ENCODE measurements at places on chromosomes 12 and 14.

GRCh38 chr12:7207866-7208625 is 18.6 kb downstream of the PEX5 start:
- DNase-seq = no peak

GRCh38 chr14:92516344-92516965 is 2.9 kb downstream of the RIN3 start:
- DNase-seq = no peak

GRCh38 chr14:65772921-65773574 is 360.5 kb downstream of the FUT8 start:
- no peak for DNase-seq

DNA sequence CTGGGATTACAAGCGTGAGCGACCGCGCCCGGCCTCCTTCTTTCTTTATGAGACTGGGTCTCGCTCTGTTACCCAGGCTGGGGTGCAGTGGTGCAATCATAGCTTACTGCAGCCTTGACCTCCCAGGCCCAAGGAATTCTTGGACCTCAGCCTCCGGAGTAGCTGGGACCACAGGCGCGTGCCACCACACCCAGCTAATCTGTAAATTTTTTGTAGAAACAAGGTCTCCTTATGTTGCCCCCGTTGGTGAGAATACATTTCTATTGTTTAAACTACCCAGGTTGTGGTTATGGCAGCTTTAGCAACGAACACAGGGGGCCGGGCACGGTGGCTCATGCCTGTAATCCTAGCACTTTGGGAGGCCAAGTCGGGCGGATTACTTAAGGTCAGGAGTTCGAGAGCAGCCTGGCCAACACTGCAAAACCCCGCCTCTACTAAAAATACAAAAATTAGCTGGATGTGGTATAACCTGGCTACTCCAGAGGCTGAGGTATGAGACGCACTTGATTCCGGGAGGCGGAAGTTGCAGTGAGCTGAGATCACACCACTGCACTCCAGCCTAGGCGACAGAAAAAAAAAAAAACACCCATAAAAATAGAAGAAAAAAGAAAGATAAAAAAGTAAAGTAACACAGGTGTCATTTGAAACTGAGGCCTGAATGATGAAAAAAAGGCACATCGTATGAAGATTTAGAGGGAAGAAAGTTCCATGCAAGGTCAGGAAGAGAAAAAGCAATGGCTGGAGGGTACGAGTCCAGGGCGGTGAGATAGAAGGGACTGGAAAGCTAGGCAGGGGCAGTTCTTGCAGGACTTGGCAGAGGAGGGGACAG is 977 bp upstream of the TMEM120B start:
- no peak for DNase-seq

DNA sequence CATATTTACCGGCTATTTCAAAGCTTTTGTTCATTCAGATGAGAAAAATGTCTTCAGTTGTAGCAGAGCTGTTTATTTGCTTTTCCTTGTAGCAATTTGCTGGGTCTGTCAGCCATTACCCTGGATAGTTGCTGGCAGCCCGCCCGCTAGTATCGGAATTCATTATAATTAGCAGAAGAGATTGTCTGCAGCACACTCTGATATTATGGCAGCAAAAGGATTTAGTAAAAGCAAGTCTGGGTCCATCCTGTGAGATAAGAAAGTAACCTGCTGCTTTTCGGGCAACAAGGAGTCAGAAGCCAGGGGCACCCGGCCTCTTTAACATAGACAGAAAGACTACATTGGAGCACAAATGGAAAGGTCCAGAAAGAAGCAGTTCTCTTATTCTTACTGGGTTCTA is 6.1 kb upstream of the SLC35E3 start:
- no peak for DNase-seq

- peak; percentile 34 for DNase-seq
These were observed 651 bp downstream of the PFKM start for GRCh38 chr12:48119834-48120195.

DNA sequence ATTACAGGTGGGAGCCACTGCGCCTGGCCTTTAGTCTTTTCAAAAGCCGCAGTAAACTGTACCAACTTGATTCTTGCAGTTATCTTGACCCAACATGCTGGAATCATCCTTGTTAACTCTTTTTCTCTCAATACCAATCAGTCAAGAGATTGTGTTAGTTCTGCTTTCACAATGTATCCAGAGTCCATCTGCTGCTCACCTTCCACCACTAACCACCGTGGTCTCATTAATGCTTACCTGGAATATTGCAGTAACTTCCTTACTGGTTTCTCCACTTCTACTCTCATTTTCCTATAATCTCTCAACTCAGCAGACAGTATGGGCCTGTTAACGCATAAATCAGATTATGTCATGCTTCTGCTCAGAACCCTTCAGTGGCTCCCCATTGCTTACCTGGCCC is 62.2 kb downstream of the VEZT start:
- DNase-seq = no peak

- DNase-seq = no peak
These were observed 11.2 kb downstream of the LLPH start for GRCh38 chr12:66119229-66119869.

GRCh38 chr12:5901416-5901815 is 43.6 kb downstream of the ANO2 start:
- DNase-seq = no peak

DNA sequence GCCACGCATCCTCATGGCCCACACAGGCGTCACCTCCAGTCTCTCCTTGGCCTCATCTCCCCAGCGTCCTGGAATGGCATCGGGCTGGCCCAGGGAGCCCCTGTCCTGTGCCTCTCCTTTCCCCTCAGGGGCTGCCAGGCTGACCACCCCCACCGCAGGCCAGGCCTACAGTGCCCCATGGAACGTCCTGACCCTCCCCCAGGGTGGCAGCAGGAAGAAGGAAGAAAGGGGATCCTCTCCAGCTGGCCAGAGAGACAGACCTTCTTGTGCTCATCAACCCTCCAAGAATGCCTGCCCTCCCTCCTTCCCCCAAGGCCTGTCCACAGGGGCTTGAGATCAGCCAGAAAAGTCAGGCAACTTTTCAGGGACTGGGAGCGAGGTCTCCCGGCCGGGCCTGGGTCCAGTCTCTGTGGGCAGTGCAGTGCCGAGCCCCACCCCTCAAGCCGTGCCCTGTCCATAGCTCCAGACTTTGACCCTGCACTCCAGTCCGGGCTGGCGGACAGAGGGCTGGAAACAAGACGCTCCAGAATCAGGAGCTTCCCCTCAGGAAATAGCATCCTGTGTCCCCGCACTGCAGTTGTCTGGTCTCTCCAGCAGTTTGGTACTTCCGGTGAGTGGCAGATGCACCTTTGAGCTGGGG is at the start of gene DAO:
DAO (plus strand) TSS at position 478 of the 640 bp plus-strand sequence. CDS start 4,915 bp downstream, outside the sequence.
- DNase-seq = no peak

DNA sequence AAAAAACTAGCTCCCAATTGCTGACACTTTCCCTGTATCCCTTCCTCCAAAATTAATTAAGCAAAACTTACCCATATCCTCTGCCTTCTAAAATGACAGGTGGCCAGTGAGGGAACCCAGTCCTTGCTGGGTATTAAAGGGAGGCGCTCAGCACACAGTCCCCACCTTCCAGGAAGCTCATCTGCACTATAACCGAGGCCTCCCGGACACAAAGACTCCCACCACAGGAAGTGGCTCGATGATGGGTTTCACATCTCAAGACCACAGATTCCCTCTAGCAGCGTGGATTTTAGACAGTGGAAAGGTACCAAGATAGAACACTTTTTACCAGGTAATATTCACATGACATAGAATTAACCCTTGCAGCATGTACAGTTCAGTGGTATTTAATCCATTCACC is 126.8 kb upstream of the NCOR2 start:
- DNase-seq = no peak

DNA sequence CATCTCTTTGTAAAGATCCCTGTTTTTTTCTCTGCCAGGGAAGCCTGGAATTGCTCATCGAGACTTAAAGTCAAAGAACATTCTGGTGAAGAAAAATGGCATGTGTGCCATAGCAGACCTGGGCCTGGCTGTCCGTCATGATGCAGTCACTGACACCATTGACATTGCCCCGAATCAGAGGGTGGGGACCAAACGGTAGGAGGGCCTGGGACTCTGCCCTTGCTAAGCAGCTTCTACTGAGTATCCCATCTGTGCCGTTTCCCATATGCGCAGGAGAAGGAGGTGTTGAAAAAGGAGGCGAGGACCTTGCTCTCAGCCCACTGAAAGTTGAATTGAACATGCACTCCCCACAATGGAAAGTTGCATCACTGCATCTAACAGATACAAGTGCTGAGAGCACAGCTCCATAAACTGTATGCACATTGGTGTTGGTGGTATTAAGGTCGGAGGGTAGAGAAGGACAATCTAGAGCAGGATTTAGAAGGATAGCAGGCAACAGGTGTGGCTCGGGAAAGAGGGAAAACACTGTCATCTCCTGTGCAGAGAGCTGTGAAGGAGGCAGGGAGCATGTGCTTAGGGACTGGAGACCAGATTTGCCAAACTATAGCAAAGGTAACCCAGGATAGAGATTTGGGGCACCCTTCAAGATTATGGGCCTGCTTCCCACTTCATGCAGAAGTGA is 21.5 kb upstream of the TAMALIN start:
- no peak for DNase-seq

DNA sequence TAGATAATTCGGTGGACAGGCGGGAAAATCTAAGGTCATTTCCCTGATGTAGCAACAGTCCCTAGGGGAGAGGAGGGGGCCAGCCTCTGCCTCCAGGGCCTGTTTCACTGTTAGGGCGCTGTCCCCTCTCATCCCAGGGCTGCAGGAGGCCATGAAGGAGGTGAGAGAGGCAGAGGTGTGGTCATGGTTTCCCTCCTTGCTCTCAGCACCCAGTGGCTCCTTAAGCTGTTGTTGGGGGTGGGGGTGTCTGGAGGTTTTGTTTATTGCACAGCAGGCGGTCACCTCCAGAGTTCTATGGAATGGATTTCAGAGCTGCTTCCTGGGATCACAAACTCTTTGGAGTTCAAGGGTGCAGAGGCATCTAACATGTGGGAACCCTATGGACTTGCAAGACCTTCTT is 212.5 kb upstream of the RTL1 start:
- no peak for DNase-seq

GRCh38 chr12:86241600-86241999 is 14.6 kb downstream of the MGAT4C start:
- no peak for DNase-seq

- DNase-seq = peak; percentile 29
These were observed 396.7 kb upstream of the OR4E1 start for GRCh38 chr14:22070119-22070982.

DNA sequence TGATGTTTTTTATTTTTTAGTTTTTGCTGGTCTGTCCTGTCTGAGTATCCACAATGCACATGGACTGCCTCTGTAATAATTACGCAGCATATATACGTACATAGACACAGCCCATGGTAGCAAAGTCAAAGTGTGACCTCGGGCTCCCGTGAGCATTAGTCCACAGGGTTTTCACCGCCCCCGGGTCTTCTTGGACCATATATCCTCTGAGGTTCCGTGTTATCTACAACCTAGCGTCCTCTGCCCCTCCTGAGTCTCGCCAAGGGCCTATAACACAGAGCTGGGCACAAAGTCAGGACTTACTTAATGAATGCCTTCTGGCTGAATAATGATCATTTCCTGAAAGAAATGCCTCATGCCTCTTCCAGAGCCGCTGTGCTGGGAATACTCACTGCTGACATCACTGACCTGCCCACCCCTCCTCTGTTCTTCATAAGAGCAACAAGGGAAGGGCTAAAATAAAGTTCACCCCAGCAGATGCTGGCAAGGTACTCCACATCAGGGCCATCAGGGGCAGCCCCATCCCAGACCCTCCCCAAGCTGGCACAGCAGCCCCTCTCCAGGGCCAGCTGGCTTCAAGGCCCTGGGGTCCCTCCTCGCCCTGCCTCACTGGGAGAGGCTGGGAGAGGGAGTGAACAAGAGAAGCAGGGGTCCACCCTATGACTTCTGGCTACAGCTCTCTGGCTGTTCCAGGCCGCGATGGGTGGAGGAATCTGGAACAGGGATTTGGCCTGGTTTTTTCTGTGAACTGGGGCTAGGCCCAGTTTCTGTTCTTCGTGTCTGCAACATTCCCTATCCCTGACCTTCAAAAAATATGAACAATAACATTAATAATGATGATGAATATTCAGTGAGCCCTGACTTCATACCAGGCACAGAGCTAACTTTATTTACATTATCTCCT is 7.9 kb downstream of the HDAC7 start:
- no peak for DNase-seq

DNA sequence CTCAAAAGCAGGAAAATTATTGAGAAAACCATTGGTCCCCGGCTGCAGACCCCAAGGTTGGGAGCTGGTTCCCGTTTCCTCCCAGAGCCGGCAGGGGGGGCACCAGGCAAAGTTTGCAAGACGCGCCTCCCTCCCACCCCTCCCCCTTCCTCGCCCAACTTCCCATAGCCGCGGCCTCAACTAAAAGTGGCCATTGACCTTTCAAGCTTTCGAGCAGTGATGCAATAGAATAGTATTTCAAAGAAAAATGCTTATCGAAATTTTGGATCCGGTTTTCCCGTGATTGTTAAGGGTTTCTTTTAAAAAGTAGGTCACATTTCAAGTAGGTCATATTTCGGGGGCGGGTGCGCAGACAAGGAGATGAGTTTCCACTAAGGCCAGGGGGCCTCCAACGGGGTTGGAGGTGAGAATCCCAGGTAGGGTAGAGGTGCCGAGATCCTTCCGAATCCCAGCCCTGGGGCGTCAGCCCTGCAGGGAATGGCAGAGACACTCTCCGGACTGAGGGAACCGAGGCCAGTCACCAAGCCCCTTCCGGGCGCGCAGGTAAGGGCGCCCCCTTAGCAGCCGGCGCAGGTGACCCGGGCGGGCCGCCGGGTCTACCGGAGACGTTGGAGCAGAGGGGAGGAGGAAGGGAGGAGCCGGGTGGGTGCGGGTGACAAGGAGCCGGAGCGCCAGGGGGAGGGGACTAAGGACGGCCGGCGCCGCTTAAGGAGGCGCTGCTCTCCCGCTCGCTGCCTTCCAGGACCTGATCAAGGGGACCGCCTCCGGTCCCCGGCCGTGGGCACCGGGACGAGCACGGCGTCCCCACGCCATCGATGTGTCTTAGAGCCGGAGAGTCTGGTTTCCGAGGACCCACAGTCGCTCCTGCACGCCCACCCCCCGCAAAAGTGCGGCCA is 2.6 kb upstream of the SOCS2 start:
- peak; percentile 91 for DNase-seq

DNA sequence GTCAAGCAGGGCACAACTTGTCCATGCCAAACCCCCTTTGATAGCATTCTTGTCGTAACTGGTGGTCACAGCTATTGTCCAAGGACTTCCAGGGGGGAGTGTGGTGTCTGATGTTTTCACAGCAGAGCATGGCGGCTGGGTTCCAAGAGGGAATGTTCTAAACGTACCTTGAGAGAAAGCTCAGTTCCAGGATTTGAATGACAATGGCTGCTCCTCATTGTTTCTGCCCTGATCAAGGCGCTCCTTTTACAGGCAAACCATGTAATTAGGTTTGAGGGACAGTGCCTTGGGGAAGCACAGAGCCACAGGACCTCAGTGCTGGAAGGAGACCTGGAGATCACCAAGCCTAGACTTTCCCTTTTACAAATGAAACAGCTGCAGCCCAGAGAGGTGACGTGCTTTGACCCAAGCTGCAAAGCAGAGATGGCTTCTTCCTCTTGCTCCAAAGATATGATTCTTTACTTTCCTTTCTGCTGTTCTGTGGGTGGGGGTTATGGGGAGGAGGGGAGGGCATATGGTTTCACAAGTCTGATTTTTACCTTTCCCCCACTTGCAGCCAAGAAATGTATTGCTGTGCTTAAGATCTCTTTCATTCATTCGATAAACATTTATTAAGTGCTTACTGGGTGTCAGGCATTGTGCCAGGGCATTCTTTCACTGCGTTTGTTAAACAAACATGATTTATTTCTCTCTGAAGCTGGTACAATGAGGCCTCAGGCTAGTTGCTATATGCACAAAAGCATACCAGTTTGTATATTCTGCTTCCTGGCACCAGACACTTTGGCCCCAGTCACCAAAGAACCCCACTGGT is 172.8 kb downstream of the KTN1 start:
- peak; percentile 38 for DNase-seq

Data from RWPE1 (cell line).